ENCODE measurements at places on chromosomes 6 and 20. TPM values are rescaled to one million over a fixed set of nuclear protein-coding genes. Genes with fewer than 3 reads are reported as not detected.

Gene BCAS4
- 8.5 TPM for total RNA-seq

Gene MATN4
- not detected for total RNA-seq

GRCh38 chr6:19554356-19555225, 282.6 kb upstream of the ID4 start:
- no peak for DNase-seq

Gene ELOVL4
- 6.2 TPM for total RNA-seq

DNA sequence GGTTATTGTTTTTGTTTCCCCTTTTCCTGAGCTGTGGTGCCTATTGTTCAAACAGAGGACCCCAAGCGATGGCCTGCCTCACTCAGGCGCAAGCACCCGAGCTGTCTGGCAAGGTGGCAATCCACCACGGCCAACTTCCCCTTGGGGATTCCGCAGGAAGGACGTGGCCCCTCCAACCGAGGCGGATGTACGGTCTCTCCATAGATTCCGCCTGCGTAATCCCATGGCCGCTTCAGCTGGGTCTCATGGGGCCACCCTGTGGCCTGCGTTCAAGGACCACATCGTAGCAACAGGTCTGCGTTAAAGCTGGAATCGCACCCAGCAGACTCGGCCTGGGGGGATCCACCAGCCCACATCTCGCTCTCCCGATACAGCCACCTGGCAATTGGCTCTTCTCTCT, 79.9 kb downstream of the CEBPB start:
- DNase-seq = no peak

- no peak for DNase-seq
These were observed 106.8 kb downstream of the BCAS1 start for GRCh38 chr20:53963635-53964034.
